ENCODE measurements at places on chromosomes 1 and 21.
A peak's percentile ranks its signal among the peaks of the same experiment; 100 is the strongest.

DNA sequence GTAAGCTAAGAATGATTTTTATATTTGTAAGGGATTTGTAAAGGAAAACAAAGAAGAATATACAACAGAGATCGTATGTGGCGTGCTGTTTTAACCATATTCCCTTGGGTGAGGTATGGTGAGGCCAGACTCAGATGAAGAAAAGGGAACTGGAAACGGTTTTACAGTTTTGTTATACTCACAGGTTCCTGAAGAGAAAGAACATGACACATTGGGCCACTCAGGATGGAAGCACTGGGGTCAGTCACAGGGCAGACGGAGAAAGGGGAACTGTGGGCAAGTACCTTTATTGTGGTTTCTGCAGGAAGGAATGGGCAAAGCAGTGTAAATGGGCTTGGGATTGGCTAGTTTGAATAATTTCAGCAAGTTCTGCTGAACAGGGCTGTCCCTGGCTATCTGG, 177.4 kb downstream of the LBR start:
- no peak for DNase-seq

DNA sequence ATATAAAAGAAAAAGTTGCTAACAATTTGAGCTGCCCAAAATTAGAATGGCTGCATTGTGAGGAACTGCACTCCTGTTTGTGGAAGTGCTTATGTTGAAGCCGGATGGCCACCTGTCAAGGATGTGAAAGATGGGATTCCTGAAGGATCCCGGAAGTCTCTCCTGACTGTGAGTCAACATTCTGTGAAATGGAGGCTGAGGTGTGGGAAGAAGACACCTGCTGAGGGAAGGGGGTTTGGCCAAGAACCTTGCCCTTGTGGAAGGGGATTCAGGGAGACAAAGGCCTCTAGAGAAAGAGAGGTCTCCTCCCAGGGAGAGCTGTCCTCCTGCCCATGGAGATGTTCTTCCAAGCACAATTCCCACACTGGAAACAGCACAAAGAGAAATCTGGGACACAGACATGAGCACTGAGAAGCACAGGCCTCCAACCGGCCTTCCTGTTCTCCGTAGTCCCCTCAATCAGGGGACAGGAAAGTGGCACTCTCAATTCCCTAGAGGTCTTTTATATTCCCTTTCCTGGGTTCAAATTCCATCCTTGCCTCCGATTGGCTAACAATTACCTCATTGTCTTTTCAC, 70.5 kb downstream of the CD2 start:
- no peak for DNase-seq

DNA sequence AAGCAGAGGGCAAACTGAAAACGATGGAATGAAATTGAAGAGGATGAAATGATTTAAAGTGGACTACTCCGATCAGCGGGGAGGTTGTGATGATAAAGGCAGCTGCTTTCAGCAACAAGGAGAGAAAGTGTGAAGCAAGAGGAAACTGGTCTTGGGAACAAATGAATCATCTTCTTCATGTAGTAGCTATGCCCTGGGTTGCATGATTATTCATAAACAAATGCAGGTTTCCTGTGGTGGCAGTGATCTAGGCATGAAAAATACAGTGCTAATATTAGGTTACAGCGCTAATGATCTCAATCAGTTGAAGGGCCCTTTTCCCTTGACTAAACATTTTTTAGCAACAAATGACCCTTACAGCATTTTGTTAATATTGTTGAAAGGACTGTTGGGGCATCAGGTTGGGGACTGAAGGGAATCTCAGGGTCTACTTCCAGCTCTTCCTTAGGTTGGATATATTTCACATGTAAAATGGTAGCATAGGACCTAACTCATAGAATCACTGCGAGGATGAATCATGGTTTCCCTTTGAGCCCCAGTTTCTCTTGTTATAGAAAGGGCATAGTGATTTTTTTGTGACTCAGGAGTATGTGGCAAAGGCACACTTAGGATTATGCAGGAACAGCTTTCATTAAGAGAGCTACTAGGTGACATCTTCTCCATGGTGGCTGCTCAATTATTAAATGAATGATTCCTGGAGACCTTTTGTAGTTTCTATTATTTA, 1.9 kb upstream of the ZFYVE9 start:
- DNase-seq = no peak

DNA sequence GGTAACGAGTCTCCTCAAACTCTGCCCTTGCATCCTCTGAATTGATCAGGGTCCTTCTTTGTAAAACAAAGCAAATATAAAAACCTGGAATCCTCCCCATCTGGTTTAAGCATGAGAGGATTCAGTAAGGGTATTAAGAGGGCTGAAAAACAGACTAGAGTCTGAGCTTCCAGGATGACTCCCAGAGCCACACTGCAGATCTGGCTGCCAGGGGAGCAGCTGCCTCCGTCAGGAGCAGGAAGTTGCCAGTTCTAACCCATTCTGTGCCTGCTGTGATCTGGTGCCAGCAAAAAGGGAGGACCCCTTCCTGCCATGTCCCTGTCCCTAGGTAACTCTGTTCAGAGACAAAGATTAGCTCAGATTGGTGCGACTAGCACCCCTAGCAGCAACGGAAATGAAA, 27.5 kb downstream of the SERTAD4 start:
- DNase-seq = no peak

GRCh38 chr1:28129150-28129549, 40.7 kb upstream of the EYA3 start:
- peak; percentile 24 for DNase-seq

GRCh38 chr1:210372931-210373627, 44.4 kb downstream of the HHAT start:
- DNase-seq = no peak

DNA sequence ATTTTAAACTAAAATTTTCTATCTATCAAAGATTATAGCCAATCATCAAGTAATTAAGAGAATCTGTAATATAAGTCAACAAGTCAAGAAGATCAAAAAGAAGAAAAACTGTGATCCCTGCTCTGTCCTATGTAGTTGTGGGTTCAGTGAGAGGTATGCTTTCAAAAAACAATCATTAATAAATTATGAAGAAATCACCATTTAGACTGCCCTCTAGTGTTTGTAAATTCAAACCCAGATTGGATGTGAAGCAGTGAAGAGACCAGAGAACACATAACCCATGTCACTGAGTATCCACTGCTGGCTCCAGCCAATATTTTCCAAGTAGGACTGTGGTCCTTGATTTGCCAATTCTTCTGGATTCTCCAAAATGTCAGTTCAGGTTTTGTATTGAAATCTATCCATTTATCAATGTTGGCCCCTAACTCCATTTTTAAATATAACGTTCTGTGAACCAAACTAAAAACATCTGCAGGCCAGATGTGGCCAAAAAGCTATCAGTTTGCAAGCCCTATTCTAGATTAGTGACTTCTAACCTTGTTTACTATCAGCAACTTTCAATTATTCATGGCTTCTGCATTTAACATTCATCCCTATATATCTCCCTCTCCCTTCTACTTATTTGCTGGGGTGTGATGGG, 467.5 kb upstream of the CXADR start:
- DNase-seq = peak; percentile 3

DNA sequence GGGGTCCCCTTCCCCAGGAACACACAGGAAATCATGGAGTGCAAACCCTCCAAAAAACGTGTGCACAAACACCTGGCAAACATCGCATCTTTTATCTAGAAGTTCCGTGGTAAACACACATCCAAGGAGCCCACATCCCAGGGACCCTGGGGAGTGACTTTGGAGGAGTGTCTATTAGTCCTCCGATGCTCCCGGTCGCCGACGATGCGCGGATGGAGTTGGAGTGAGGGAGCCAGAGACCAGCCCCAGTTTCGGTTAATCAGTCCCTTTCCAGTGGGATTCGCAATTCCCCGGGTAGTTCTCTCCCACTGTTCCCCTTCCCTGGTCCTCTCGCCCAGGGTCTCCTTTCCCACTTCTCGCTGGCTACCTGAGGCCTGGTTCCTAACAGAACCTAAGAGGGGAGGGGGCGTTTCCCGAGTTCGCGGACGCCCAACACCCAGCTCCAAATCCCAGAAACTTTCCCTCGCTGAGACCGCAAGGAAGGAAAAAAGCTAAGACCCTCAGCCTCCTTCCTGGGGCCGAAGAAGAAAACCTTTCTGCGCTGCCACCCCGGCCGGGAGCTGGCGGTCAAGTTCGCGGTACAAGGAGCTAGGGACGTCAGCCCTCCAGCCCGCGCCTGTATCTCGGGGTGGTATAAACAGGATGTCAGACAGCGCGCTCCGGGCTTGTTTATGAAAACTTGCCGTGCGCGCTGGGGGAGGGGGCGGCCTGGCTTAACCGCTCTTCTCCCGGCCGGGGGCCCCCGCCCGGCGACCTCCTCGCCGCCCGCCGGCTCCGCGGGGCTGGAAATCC, 787 bp downstream of the JAK1 start:
- no peak for DNase-seq

- DNase-seq = no peak
Measured at GRCh38 chr1:56029319-56030003, 549.9 kb downstream of the PLPP3 start.

- DNase-seq = peak; percentile 38
Measured at GRCh38 chr1:184388319-184388889, 1.6 kb downstream of the C1orf21 start.

GRCh38 chr1:27936370-27936769, 1.6 kb downstream of the SMPDL3B start:
- no peak for DNase-seq

DNA sequence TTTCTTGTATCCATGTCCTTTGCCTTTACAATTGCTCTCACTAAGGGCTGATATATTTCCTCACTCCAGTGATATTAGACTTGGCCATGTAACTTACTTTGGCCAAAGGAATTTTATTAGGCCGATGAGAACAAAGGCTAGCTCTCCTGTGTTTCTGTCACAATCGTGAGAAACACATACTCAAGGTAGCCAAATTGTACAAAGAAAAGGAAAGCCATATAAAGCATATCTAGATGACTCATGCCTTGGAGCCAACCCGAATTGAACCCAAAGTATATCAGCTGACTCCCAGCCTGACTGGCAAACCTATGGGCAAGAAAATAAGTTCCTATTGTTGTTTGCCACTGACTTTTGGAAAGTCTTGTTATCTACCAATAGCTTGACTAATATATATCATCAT, 371.7 kb upstream of the LRRC7 start:
- no peak for DNase-seq

- DNase-seq = no peak
Measured at GRCh38 chr21:36663033-36663855, 35.7 kb upstream of the SIM2 start.

- no peak for DNase-seq
Measured at GRCh38 chr1:29521438-29521715, 285.1 kb downstream of the PTPRU start.

DNA sequence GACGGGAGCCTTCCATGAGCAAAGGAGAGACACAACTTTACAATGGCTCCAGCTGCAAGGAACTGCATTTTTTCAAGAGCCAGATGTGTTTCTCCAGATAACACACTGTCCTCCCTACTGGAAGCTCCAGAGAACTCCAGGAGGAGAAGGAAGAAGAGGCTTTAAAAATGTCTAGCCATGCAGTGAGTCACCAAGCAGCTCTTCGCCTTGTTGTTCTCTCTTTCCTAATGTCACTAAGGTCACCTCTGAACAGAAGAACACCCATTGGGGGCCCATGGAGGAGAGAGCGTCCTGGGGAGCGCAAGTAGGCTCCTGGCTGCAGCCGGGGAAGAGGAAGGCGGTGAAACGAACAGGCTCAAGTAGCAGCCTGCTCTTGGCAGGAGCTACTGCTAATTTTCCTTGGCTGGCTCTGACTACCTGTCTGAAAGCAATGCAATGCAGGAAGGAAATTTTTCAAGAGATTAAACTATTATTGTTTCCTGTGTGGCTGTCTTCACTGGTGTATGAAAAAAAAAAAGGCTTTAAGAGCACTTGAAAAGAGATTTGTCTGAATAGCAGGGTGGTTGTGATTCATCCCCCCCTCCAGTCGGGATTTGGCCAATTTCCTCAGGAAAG, 321.9 kb downstream of the SETD4 start:
- no peak for DNase-seq

DNA sequence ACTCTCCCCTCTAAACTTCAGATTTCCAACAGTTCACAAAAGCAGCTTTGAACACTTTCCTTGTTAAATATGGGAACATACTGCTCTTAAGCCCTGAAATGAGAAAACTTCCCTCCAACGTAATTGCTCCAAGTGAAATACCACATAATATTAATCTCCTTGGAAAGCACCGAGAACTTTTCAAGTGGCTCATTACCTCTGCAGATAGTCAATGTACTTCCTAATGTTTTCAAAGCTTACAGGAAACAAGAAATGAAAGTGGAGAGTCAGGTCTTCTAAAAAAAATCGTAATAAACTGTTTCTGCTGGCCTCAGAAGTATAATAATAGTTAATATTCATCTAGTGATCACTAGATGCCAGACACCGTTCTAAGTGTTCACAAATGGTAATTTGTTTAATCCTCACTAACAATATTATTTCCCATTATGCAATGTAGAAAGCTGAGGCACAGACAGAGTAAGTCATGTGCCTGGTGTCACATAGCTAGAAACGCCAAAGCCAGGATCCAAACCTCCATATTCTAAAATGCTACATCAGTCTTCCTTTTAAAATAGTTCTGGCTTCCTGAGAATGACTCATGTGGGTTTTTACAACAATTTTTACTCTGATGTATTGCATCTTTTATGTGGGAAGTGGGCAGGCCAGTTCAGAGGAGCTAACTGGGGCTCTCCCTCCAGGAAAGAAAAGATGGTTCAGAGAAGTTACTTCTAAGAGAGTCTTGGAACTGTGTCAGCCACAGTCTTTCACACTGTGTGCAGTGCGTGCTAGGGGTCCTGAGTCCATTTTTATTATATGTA, 177.2 kb downstream of the PLPPR4 start:
- peak; percentile 15 for DNase-seq

DNA sequence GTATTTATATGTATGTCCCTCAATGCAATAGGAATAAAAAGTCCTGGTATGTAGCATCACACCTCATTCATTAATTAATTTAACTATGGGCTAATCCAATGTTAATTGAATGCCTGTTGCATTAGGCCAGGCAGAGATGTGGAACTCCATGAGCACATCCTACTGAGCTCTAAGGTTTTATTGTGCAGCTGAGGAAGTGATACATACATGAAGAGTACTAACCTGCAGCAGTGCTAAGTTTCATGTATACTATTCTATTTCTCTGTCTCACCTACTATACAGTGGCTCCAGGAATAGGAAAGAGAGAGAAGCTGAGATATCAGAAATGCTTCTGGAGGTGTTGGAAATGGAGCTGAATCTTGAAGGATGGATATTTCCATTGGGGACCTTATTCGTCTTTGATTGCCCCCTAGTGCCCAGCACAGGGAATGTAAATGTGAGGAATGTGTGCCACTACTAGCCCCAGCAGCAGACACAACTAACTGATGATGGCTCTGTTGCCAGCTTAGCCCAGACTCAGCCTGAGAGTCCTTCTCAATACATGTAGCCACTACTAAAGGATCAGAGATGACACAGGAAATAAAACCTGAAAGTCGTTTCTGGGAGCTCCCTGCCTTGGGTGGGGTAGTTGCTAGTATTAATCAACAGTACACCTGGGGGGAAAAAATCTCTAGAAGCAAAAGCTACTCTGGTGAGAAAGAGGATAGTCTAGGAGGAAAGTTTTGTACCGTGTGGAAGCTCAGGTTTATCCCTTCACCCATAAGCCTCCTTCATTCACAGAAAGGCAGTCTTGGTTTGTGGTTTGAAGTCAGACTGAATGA, 173.3 kb upstream of the FOXD3 start:
- DNase-seq = peak; percentile 26
